NCI-H1105 treated with DMSO at 0.1 percent for 48 hours (cell line): ENCODE measurements at places on chromosomes 7 and 10.
A peak's percentile ranks its signal among the peaks of the same experiment; 100 is the strongest.

GRCh38 chr7:34136698-34137097, 231.4 kb downstream of the BMPER start:
- DNase-seq: no peak

DNA sequence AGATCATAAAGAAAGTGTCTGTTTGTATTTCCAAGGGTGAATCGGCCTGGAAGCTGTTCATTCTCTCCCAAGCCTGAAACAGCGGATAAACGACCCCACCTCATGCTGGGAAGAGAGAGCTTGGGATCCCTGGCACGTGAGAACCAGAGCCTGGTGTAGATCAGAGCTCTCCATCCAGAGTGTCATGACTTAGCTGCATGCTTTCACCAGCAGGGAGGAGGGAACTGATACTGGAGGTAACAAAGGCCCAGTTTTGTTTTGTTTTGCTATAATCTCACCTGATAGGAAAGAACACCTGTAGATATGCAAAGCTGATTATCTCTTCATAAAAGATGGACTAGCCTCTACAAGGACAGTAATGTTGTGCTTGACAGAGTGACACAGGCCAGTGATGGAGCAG, 236.6 kb downstream of the POM121L12 start:
- DNase-seq: no peak

- peak; percentile 9 for DNase-seq
These were observed 117.0 kb upstream of the STK17A start for GRCh38 chr7:43465581-43466554.

DNA sequence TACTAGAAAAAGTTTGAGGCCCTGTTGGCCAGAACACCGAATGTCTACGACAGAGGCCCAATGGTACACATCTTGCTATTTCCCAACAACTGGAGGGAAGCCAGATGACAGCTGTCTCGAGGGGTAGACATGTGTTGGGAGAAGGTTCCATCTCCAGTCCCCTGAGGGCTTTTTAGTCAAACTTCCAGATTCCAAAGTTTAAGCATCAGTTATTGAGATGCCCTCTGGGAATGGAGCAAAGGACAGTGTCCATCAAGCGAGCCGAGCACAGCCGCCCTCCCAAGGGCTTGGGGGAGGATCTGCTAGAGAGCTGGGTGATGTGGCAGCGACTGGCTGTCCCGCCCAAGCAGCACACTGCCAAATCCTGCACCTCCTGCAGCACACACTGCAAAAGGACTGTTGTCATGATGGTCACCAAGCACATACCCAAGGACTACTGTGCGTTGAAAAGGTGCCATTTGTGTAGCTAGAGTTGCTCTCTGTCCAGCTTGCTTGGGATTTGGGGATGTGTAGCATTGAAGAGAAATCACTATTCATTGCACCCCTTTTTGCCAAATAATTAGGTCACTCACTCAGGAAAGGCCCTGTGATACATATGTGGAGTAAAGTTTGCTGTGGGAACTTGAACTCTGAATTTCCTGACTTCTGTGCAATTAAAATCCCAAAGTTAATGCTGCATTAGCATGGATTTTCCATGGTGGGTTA, 164.6 kb downstream of the TRIL start:
- DNase-seq: no peak

GRCh38 chr7:26348234-26348851, 56.7 kb downstream of the SNX10 start:
- peak; percentile 20 for DNase-seq

DNA sequence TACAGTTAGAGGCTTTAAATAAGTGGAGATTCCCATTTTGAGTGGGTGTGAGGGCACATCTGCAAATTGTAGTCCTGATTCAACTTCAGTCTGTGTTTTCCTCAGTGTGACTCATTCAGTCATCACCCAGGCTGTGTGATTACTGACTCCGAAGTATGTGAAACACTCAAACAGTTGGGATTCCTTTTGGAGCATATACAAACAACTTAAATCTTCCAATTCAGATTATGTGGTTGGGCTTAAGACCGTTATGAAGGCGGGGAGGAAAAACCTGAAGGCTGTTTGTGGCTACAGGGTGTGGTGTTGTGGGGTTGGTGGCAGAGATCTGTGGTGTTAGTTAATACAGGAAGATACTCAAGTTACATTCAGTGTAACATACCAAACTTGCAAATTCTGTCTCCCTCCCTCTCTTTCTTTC, 259.7 kb upstream of the FERD3L start:
- DNase-seq: no peak

DNA sequence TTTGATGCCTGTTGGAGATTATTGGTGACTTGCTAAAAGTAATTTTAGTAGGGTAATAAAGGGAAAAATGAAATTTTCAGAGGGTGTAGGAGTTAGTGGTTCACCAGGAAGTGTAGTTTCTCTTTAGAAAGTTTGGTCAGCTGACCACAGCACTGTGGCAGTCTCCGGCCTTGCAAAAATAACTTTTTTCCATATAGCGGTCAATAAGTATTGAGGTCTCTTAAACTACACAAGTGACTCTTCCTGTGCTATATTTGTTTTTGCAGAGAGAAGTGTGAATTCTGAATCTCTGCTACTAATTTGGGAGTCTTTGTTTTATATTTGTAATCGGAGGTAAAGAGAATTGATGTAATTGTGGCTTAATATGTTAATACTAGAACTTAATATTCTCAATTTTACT, 24.3 kb downstream of the PTPN12 start:
- DNase-seq: no peak

GRCh38 chr7:31883761-31884164, 186.4 kb downstream of the PDE1C start:
- DNase-seq: no peak
